ENCODE measurements at places on chromosomes 16 and 17. TPM values are rescaled to one million over a fixed set of nuclear protein-coding genes. Genes with fewer than 3 reads are reported as not detected.

GRCh38 chr17:77857613-77858012, 100.9 kb upstream of the TNRC6C start:
- no peak for DNase-seq

GRCh38 chr17:49379926-49380325, 17.9 kb upstream of the ZNF652 start:
- DNase-seq: no peak

DNA sequence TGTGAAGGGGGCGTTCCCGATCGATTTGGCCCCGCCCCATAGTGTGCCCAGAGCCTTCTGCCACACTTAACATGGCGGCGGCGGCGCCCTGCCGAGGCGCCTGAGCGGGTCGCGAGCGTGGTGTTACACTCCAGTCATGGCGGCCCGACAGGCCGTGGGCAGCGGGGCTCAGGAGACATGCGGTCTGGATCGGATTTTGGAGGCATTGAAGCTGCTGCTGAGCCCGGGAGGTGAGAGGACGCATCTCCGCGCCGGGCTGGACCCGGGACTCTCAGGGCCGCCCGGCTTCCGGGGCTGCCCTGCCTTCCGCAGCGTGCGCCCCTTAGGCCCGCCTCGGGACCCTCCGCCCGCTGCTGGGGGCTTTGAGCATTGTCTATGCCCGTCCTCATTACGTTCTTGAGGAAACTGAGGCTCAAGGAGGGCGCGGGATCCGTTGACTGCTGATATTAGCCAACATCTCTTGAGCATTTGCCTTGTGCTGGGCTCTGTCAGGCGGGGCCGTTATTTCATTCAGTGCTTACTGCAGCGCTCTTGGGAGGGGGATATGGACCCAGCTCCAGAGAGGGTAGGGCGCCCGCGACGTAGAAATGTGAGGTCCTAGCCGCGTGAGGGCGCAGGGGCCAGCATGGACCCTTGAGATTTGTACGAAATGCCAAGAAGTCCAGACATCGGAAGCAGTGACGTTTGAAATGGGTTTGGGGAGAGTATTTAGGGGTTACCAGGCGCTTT, at the start of gene TANGO6:
Gene TANGO6, plus strand, starts transcription at position 50 of the 729 bp plus-strand sequence. Its CDS starts 87 bp downstream, at position 137.
- peak; percentile 84 for DNase-seq

DNA sequence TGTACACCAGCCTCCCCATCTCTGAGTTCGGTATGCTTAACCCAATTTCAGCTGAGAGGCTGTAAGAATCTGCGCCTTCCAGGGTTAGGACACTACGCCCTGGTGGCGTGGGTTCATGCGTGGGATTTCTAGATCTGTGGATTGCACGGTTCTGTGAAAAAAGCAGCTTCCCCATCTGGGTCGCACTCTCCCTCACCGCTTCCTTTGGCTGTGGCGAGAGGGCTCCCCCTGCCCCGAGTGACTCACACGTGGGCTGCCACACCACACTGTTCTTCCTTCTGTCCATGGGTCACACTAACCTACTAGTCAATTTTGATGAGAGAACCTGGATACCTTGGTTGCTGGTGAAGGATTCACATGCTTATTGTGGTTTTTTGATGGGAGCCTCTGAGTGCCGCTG, 256.0 kb upstream of the MAF start:
- no peak for DNase-seq

- DNase-seq: peak; percentile 69
These were observed 45.9 kb downstream of the SOCS3 start for GRCh38 chr17:78313735-78314648.

GRCh38 chr17:36726199-36726598, 124.8 kb downstream of the MRM1 start:
- no peak for DNase-seq

DNA sequence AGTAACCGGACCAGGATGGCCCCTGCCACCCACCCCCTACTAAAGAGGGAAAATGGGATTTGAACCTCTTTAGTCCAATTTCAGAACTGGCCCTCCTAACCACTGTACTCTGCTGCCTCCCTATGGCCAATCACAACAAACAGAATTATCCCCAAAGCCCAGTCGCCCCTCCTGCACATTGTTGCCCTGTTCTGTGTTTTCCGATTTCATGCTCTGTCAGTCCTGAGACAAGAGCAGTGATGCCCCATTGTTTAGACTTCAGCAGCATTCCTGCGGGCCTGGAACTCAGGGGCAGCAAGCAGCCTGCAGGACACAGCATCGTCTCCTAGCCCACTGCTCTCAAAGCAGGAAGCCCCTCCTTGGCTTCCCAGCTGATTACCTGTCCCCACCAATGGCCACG, 20.5 kb upstream of the KLHL11 start:
- DNase-seq: no peak

- DNase-seq: no peak
These were observed 17.1 kb downstream of the DGKE start for GRCh38 chr17:56851008-56851407.

DNA sequence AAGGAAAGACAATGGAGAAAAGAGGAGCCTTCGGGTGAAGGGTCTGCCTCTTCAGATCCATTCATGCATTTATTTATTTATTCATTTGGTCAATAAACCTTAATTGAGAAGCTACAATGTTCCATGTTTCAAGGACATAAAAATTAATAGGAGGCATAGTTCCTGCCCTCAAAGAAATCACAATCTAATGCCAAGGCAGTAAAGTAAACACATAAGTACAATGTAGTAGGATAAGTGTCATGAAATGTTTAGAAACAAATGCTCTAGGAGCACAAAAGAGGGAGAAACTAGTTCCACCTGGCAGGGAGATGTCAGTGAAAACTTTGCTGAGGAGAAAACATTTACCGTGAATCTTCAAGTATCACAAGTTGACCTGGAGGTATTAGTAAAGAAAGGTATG, 103.5 kb upstream of the NOG start:
- DNase-seq: no peak

- DNase-seq: no peak
These were observed 24.7 kb upstream of the TMC7 start for GRCh38 chr16:18959031-18959505.

DNA sequence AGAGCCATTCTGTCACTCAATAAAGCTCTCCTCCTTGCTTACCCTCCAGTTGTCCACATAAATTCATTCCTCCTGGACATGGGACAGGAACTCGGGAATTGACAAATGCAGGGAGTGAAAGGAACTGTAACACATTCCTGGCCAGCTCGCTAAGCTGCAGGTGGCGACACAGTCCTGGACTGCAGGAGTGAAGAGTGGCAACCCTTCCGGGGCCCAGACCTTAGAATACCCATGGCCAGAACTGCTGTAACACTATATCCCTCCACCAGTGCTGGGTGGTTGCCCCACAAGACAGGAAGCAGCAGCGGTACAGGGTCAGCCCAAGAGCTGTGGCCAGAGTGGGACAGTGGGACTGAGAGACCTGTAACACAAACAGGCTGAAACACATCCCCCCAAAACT, 30.3 kb upstream of the KIF2B start:
- no peak for DNase-seq

DNA sequence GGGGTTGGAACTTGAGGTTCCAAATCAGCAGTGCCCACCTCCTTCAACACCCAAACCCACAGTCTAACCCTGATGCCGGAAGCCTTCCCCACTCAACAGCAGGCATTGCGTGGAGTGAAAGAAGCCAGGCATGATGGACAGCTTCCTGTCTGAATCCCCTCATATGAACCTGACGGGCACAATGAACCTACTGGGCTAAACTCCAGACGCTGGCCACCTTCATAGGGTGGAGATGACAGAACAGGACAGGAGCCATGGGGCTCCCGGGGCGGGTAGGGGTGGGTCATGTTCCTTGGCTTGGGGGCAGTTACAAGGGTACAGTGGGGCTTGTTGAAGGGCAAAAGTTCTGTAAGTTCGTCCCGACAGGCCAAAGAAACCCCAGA, 460 bp upstream of the HSBP1 start:
- no peak for DNase-seq

DNA sequence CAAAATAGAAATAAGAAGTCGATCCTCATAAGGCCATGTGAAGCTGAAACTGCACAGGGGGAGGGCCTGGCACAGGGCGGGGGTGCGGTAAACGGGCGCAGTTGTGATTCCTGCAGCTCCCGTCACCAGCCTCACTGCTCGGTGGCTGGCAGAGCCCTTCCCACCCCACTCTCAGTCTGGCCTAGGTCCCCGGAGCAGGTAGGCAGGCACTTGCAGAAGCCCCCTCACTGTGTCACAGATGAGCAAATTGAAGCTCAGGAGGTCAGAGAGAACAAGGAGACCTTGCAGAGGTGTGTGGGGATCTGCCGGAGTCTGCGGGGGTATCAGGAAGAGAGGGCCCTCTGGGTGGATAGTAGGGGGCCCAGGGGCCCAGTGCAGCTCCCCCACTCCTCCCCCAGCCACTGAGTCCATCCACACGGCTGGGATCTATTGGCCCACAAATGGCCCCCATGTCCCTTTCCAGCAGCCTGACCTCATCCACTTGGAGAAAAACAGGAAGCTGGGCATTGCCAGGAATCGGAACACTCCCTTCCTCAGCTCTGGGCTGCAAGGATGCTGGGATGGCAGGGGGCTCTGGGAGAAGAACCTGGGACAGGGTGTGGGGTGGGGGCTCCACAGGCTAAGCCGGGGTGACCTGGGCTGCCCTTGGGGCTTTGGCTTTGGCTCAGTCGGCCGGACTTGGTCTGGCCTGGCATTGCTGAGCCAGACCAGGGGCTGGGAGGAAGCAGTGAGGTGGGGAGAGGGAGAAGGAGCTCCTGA, 21.4 kb upstream of the MAP3K14 start:
- no peak for DNase-seq

GRCh38 chr17:76304226-76305134, 3.6 kb downstream of the QRICH2 start:
- DNase-seq: no peak

DNA sequence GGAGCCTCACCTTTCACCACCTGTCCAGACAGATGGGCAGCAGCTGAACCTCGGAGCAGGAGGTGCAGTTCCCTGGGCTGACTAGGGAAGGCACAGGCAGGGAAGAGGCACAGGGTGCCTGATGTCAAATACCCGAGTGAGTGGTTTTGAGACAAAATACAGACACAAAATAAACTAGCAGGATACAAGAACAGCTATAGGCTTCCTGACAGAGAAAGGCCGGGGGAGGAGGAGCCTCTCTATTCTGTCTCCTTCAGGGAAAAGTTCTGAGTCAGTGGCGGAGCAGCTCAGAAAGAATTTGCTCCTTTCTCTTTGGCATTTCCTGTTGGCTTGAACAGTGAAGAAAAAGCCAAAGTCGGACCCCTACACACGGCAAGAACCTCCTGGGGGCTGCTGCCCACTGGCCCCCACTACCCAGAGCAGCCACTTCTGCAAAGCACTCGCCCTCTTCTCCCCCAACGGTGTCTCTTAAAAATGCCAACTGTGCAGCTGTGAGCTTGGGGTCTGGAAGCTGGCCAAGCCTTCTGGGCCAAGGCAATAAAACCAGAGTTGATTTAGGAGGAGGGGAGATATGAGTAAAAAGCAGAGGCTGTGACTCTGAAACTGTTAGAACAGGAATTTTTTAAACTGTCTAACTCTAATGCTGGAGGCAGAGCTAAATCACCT, 14.4 kb upstream of the FAAP100 start:
- DNase-seq: no peak

GRCh38 chr16:81167851-81168250, 70.6 kb upstream of the BCO1 start:
- no peak for DNase-seq

GRCh38 chr17:5434984-5435383, 4.0 kb downstream of the C1QBP start:
- no peak for DNase-seq

DNA sequence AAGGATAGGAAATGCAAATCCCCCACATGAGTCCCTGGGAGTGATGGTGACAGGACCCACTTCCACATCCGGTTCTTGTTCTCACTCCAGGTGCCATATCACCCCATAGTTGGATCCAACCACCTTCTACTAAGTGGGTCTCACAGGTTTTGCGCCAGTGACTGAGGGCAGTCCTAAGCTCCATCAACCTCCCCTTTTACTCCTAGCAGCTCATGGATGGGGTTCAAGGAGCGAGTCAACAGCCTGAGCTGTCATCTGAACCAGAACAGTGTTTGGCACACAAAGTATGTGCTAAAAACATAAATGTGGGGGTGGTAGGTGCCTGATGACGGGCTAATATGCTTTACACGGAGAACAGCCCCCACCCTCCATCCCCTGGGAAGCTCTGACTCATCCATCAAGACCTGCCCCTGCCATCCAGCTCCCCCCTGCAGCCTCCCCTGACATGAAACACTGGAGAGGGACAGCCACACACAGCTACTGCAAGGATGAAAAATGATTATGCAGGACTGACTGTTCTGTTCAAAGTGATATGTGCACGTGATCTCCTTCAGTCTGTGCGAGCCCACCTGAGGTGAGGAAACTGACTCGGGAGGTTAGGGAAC, 143.2 kb upstream of the CDH5 start:
- no peak for DNase-seq

DNA sequence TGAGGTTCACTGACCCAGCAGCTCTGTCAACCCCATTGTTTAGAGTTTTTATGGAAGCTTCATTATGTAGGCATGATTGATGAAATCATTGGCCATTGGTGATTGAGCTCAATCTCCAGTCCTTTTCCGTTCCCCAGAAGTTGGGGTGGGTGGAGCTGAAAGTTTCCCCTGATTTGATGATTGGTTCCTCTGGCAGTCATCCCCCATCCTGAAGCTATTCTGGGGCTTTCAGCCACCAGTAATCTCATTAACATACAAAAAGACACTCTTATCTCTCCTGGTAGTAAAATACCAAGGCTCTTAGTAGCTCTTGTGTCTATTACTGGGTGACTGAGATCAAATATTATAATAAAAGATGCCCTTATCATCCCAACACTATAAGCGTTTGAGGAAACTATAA, 67.1 kb downstream of the TANC2 start:
- no peak for DNase-seq

DNA sequence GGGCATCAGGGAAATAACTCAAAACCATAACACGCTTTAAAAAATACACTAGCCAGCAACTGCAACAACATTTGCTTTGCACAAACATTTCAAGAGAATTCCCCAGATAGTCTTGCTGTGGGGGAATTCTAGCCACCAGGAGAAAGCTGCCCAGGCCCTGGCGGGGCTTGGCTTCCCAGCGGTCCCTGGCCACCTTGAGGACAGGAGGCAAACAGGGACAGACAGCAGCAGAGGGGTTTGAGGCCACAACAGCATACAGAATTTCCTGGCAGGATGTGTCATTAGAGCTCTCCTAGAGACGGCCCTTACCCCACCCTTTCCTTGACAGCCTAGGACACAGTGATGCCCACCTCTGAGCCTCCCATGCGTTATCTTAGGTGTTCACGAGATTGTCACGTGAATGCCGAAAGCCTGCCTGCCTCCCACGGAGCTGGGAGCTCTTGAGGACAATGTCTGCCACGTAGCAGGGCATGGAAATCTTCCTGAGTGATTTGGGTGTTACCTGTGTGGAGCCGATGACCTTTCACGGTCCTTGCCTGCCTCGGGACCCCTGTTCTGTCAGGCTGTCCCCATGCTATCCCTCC, 114.3 kb downstream of the RBFOX3 start:
- DNase-seq: no peak

The INCA1 gene
- total RNA-seq: 0.24 TPM

The MYL4 gene
- not detected for total RNA-seq

The CBLN1 gene
- not detected for total RNA-seq

The C17orf67 gene
- 2.4 TPM for total RNA-seq

The POLG2 gene
- 32.7 TPM for total RNA-seq

The PIMREG gene
- not detected for total RNA-seq

The RRAD gene
- 0.67 TPM for total RNA-seq

The C16orf92 gene
- total RNA-seq: not detected

The HOXB13 gene
- total RNA-seq: not detected

The POLR2A gene
- 508 TPM for total RNA-seq

All from CD8-positive, alpha-beta T cell (primary cell).